ENCODE measurements at places on chromosomes 4 and X.

DNA sequence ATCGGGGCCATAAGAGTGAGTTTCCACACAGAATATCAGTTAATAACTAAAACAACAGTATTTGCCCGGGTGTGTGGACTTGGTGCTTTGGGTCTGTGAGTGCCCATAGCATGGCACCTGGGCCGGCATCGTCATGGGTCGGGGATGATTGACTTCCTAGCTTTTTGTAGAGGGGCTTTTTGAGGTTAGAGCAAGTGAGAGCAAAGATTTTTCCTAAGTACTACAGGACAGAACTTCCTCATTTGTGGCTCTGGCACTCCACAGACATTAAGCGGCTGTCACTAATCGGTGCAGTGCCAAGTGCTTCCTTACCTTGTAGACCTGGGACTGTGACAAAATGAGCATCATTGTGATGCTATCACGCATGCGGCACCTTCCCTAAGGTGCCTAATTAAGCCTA, 81.0 kb downstream of the SHROOM2 start:
- DNase-seq = no peak

GRCh38 chr4:5142726-5143125, 91.4 kb downstream of the STK32B start:
- no peak for DNase-seq

DNA sequence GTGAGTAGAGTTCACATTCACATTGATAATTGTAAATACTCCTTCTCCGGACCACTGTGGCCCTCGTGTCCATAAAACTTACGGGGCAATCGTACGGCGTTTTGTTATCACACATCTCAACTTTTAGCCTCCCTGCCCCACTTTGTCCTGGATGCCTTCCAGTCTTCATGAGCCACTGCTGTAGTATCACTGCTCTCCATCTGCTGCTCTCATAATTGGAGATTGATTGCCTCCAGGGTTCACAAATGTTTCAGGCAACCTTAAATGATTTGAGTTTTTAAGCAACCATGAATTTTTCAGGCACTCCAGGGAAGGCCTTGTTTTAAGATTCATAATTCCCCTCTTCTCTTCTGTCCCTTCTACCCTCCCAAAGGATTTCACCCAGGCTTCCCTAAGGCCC, 28.4 kb downstream of the ALPK1 start:
- no peak for DNase-seq

DNA sequence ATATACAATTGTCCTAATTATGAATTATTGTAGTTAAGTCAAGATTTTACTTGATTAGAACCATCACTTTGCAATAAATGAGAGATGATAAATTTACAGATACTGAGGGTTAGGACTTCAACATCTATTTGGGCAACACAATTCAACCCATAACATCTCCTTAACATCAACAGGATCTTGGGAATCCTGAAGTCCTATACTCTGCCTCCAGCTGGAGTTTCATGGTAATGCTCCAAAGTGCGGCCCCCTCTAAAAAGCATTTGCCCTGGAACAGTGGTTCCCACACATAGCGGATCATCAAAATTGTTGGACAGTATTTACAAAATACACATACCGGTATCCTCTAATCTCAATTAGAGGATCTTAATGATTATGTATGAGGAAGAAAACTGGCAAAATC, 618.6 kb downstream of the CENPC start:
- DNase-seq = no peak

- DNase-seq = no peak
Observed at GRCh38 chrX:44817029-44817428, 26.8 kb upstream of the DUSP21 start.

GRCh38 chr4:19375136-19375804, 876.4 kb upstream of the SLIT2 start:
- no peak for DNase-seq

Data from GM12891 (cell line).